ENCODE measurements at places on chromosomes 1 and 21.

DNA sequence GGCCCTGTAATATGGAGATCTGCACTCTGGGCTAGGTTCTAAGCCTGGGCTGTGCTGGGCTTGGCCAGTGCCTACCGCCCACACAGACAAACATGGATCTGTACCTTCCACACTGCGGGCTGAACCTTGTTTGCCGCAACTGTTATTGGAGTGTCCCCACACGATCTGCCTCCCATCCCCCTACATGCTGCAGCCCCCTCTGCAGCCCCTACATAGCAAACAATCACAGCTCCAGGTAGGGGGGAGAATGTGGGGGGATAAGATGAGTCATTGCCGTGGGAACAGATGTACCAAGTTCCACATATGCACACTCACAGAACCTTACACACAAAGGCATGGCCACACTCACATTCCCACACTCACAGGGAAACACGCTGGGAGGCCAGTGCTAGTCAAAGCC lies 2.1 kb upstream of the HCRTR1 start:
- ATAC-seq = no peak

DNA sequence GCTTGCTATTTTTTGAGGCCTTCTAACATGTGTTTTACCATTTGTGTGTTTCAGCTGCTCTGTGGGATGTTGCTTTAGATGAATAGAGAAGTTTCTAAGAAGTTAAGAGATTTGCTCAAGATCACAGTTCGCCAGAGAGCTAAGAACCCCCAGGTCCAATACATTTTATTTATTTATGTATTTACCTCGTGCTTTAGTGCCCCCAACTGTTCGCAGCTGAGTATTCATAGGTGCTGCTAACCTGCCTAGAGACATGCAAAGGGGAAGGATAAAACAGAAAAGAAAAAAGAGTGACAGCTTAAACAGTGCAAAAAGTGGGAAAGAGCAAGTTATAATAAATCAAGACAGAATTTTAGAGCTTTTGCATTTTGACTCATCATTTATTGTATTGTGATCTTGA lies 31.1 kb downstream of the NFYC start:
- no peak for ATAC-seq

DNA sequence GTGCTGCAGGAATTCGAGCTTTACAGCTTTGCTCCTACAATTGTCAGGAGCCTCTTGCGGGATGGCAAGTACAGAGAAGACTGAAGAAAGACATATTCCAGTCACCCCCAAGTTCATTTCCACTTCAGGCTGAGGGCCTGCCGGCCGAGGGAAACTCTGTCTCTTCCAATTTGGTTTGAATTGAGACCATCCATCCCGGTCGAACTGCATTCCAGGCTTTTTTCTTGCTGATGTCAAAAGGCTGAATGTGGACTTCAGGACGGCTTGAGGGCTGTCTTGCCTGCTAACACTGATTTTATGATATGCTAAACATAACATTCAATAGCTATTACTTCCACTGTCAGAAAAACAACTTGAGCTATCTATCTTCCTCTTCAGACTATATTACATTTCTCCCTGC lies 79.8 kb upstream of the PLXNA2 start:
- no peak for ATAC-seq

DNA sequence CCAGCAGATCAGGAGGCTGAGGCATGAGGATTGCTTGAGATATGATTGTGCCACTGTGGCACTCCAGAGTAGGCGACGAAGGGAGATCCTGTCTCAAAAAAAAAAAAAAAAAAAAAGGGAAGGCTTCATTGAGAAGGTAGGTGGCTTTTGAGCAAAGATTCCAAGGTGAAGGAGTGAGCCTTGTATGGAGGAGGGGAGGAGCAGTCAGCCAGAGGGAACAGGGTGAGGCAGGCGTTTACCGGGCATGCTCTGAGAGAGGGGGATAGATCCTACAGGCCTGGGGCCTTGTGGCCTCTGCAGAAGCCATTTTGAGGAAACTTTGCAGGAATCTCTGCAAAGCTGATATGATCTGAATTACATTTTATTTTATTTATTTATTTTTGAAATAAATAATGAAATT lies 5.1 kb upstream of the HDAC1 start:
- no peak for ATAC-seq

DNA sequence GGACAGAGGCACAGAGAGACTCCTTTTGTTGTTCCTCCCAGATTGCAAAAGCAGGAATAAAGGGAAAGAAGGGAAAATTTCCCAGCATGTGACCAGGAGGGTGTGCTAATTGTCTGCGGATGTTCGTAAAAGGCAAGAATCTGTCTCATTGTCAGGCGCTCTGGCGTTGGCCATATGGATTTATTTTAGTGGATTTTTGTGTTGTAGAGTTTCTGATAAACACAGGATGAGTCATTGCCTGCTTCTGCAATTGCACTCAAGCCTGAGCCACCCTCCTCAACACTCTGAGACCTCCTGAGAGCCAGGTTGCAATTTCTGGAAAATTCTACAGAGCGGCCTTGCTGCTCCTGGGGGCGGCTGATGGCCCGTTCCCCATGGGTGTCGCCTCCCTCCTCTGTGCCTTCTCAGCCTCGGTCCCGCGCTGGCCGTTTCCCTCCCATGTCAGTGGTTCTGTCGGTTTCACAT lies 227.7 kb downstream of the KAZN start:
- ATAC-seq = peak; percentile 93

DNA sequence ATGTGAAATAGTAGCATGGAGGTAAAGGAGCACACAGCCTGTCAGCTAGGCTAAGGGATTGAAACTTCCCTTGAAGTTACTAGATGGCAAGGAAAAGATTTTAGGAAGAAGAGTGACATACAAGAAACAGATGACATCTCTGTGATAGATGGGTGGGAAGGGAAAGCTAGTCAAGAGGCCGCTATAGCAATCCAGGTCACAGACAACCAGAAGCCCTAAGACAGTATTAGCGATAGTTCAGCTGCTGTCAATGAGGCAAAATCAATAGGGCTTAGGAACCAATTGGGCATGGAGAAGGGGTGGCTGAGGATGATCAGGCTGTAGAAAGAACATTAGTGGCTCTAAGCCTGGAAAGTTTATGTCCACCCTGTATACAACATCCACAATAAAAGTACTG lies 111.1 kb downstream of the GLUL start:
- ATAC-seq = no peak

DNA sequence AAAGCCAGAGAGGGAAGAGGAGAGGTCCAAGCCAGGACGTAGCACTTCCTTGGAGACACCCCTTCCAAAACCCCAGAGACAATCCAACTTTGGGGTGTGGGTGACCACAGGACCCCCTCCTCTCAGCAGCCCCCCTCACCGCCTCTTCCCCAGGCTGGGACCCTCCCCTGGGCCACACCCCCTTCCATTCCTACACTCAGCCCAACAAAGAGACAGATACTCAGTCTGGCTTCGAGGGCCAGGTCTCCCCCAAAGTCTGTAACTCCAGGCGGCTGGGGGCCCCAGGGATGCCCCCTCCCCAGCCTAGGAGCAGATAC lies 1.4 kb downstream of the MEX3A start:
- ATAC-seq = no peak

- no peak for ATAC-seq
Measured at GRCh38 chr1:38558055-38558454, 301.5 kb downstream of the RRAGC start.

DNA sequence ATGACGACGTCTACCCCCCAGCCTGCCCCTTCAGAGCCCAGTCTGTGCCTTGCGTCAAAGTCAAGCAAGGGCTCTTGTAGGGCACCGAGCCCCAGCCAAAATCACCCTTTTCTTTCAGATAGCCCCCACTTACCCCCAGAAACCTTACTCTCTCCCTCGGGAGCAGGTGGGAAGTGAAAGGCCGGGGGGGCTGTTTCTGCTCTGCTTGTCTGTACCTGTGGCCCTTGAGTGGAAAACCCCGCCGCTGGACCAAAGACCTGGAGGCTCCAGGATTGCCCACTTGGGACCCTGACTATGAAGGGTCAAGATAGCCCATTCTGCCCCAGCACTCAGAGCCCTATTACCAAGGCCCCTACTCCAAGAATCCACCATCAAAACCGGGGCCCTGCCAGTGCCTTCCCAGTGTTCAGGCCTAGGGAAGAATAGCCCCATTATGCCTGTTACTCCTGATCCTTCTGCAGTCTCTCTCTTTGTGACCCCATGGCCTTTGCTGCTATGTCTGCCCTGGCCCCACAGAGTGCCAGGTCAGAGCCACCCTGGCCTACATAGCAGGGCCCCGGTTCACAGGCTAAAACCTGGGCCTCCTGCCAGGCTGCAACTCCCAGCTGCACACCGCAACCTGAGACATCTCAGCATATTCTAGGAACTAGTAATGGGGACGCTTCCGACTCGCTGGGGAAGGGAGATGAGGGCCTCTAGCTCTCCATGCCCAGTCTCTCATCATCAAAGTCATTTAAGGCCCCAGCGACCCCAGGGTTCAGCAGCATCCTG lies 22.2 kb upstream of the HPDL start:
- ATAC-seq = no peak

- ATAC-seq = no peak
Measured at GRCh38 chr1:214165850-214166374, 115.0 kb upstream of the SMYD2 start.

Measured in gastroesophageal sphincter (tissue), 4 donors.